ENCODE measurements at places on chromosomes 7 and 10. TPM values are rescaled to one million over a fixed set of nuclear protein-coding genes. Genes with fewer than 3 reads are reported as not detected.

LHFPL3 gene
- 8.5 TPM for polyA plus RNA-seq

- no peak for DNase-seq
These were observed 393 bp upstream of the DNAJC1 start for GRCh38 chr10:22003964-22004281.

SLC18A3 gene
- polyA plus RNA-seq, result not detected

- DNase-seq, result no peak
These were observed 84.3 kb upstream of the KDM7A start for GRCh38 chr7:140261105-140261486.

- peak; percentile 3 for DNase-seq
These were observed 93.1 kb downstream of the BMPER start for GRCh38 chr7:33998476-33998875.
